ENCODE measurements at places on chromosomes 4 and X.

DNA sequence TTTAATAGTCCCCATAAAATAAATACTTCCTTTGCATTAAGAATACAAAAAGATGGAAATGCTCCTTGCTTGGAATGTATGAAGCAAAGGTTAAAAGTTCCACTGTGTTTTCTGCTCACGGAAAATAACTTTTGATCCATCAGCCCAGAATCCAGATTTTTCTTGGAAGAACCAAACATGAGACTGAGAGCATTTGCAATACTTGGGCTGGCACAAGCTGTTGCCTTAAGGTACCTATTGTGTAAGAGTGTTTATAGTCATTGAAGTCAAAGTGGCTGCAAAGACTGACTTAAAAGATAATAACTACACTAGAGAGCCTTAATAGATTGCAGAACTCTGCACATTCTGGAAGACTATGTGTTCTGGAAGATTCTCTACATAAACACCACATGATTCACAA, 281.4 kb downstream of the RAB28 start:
- DNase-seq = no peak

GRCh38 chr4:155667568-155668511, 1.2 kb downstream of the GUCY1A1 start:
- DNase-seq = no peak

GRCh38 chr4:36172656-36173055, 71.7 kb downstream of the ARAP2 start:
- no peak for DNase-seq

- DNase-seq = no peak
Observed at GRCh38 chr4:82753238-82753637, 45.4 kb downstream of the SCD5 start.

GRCh38 chr4:87500092-87500462, 29.1 kb downstream of the SPARCL1 start:
- DNase-seq = no peak

GRCh38 chrX:77450996-77451395, 3.8 kb downstream of the FGF16 start:
- DNase-seq = no peak

GRCh38 chr4:124177647-124178425, 534.7 kb downstream of the ANKRD50 start:
- no peak for DNase-seq

DNA sequence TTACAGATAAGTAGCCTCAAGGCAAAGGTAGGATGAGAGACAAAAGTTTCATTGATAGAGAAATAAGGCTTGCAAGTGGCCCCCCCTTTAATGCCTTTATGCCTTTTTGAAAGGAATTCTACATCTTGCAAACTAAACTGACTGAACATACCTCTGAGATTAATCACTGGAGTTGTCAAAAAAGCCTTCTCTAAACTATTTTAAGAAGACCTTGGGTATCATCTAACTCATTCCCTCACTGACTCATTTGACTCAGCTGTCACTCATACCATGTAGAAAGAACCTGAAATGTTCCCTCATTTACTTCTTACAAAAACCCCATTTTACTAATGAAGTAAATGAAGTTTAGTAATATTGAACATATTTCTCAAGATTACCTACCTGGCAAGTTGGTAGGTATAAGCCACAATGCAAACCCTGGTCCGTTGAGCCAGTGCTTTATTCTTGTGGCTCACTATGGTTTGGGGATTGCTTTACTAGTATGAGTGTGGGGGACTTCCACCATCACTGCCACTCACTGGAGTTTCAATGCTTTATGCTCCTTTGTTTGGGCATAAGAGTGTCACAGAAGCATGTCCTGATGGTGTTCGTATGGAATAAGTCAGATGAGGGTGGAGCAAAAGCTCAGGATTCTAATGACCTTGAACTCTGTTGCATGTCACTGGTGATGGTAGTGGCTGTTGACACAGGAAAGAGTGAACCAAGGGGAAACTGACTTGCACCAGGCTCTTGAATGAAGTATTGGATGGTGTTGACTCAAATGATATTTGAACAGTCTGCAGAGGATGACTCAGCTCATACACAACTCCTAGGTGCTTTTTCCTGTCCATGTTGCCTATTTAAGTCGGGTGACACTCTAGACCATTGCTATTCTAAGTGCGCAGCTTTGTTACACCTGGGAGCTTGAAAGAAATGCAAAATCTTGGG, 305.5 kb upstream of the EMCN start:
- no peak for DNase-seq

- DNase-seq = no peak
Observed at GRCh38 chr4:176638992-176639391, 153.7 kb downstream of the VEGFC start.

DNA sequence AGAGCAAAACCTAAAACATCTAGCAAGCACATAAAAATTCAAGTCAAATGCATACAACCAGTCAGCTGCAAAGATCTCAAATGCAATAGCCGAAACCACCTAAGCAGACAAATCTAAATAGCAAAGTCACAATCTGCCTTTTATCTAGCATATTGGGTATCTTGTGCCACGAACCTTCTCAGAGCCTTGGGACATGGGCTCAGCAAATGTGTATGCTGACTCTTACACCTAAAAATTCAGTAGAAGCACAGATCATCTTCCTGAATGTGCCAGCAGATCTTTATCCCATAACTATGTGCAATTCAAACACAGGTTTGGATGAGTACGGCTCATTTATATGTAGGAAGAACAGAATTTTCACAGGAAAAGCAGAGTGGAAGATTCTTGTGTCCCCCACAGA, 492.1 kb downstream of the INPP4B start:
- DNase-seq = no peak

DNA sequence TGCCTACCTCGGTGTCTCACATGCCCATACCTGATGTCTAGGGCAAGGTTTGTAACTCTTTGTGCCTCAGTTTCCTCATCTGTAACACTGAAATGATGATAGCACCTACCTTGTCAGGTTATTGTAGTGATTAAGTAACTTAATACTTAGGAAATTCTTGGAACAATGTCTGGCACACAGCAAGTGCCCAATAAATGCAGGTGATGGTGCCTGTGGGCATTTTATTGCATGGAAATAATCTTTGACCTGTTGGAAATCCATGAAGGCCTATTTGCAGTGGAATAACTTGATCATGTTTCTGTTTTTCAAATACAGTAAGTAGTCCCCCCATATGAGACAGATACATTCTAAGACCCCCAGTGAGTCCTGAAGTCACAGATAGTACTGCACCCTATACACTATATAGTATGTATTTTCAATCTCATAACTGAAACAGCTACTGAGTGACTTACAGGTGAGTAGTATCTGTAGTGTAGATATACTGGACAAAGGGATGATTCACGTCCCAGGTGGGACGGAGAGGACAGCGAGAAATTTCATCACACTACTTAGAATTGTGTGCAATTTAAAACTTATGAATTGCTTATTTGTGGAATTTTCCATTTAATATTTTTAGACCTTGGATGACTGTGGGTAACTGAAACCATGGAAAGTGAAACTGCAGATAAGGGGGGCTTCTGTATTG, 42.1 kb downstream of the AFF1 start:
- DNase-seq = no peak

Measured in activated CD4-positive, alpha-beta T cell treated with anti-CD3 and anti-CD28 coated beads for 4 hours (primary cell).